ENCODE measurements at places on chromosomes 2 and 18. TPM values are rescaled to one million over a fixed set of nuclear protein-coding genes. Genes with fewer than 3 reads are reported as not detected.

Gene CSRNP3
- total RNA-seq, result 32.7 TPM

DNA sequence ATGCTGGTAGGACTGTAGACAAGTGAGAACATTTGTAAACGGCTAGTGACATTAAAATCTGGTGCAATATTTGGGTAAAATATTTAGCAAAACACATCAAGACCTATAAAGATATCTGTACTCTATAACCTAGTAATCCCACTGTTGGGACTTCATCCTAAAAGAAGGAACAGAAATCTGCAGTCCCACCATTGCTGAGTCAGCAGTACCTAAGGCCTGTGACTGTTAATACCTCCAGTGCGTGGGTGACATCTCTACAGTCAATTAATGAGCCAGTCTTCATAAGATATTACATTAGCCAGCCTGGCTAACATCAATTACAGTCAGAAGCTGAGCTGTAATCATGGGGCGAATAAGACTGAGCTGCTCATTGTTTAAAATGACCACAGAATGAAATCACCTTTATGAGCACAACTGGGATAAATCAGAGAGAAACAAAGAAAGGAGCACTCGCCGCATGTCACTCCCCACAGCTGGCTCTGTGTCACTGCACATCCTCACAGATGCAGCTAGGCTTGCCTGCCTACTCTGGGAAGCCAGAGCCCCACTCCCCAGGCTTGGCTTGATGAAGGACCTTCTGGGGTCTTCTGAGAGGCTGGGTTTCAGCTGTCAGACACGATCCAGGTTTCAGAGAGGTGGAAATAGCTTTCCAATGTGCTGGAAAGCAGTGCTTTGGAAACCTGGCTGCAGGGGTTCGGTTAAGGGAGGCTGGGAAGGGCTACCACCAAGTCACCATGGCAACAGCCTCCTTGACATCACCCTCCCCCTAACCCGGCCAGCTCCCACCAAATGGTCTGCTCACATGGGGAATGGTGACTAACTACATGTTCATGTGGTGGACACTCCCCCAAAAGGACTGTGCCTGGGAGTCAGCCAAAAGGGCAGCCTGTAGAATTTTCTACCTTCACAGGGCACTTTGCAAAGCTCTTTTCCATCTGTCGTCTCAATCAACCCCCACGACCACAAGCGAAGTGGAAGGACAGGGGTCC is 145.0 kb downstream of the ZBTB7C start:
- no peak overlapping the region for H3K27ac ChIP-seq
- no peak overlapping the region for H3K4me3 ChIP-seq
- no peaks in the 10 kb centered on the region for H3K27me3 ChIP-seq
- no peaks in the 10 kb centered on the region for H3K36me3 ChIP-seq
- H3K4me1 ChIP-seq, result peaks cover 15% of the 10 kb centered on the region

DNA sequence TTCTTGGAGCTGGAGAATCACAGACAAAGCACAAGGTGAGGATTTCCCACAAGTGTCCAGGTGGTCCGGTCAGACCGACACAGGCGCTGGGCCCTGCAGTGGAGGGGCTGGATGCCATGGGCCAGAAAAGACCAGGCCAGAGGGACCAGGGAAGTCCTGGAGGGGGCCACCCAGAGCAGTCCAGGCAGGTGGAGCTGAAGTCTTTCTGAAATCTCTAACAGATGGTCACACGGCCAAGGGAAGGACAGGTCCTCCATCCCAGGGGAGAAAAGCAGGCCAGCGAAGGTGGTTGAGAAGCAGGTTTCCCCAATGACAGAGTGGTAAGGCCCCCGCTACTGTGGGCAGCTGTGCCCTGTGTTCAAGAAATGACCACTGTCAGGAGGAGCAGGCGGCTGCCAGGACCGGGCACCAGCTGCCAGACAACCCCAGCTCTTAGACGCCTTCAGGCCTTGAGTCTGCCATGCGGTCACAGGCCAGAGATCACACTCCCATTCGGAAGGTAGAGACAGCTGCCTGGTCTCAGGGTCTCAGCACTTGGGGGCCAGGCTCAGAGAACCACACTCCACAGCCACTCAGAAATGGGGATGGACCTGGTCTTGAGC is 25.9 kb downstream of the HS1BP3 start:
- peak overlapping the region; percentile 15 for H3K27ac ChIP-seq
- no peaks in the 10 kb centered on the region for H3K27me3 ChIP-seq
- H3K4me1 ChIP-seq, result peaks cover 49% of the 10 kb centered on the region

Gene DCDC2C
- 1.3 TPM for total RNA-seq

- no peak overlapping the region for H3K27ac ChIP-seq
- no peaks in the 10 kb centered on the region for H3K27me3 ChIP-seq
- H3K36me3 ChIP-seq, result no peaks in the 10 kb centered on the region
- DNase-seq, result no peak
- peaks cover 3% of the 10 kb centered on the region for H3K4me1 ChIP-seq
Observed at GRCh38 chr2:233247116-233247515, 4.4 kb upstream of the ATG16L1 start.

DNA sequence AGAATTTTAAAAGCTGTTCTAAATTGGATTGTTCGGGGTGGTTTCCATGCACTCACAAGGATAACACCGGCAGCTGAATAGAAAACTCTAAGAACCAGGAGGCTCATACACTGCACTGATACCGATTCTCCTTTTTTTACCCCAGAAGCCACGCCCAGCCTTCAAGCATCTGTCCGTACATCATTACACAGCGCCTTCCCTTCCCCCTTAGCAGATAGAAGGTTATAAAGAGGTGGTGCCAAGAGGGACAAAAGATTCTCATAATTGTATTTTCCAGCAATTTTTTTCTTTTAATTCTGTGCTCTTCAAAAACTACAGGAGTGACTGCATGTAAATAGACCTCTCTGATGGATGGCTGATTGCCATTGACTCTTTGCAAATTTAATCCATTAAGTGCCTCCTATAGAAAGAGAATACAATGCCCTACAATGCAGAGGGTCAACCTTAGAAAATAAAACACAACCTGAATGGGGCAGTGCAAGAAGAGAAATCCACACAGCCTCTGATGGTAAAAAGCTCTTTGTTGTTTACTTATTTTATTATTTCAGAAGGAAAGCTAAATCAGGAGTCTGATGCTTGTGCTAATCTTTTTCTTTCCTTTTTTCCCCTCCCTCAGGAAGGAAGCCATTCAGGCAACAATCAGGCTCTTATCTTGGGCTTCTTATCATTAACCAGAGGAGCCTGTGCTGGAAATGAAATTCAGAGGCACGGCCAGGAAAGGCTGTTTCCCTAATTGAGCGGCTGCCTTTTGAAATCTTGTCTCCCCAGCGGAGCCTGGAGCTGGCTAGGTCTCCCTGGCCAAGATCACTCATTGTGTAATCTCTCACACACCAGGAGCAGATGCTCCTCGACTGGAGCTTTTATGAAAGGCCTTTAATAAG is 198.9 kb upstream of the NABP1 start:
- H3K36me3 ChIP-seq, result no peaks in the 10 kb centered on the region
- H3K27ac ChIP-seq, result no peak overlapping the region
- DNase-seq, result peak; percentile 22
- H3K4me3 ChIP-seq, result no peak overlapping the region

DNA sequence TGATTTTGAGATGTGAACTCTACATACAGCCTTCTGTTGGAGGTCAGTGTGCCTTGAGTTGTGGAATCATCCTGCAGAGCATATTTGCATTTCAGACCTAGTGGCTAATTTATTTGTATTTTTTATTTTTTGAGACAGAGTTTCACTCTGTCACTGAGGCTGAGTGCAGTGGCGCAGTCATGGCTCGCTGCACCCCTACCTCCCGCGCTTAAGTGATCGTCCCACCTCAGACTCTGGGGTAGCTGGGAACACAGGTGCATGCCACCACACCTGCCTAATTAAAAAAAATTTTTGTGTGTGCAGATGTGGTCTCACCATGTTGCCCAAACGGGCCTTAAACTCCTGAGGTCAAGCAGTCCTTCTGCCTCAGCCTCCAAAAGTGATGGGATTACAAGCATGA is 104.4 kb downstream of the ASXL3 start:
- H3K4me3 ChIP-seq, result no peak overlapping the region
- H3K36me3 ChIP-seq, result peaks cover 6% of the 10 kb centered on the region
- H3K27ac ChIP-seq, result no peak overlapping the region
- H3K4me1 ChIP-seq, result no peaks in the 10 kb centered on the region
- DNase-seq, result no peak
- H3K27me3 ChIP-seq, result no peaks in the 10 kb centered on the region

Gene DLGAP1
- total RNA-seq, result 16.5 TPM

DNA sequence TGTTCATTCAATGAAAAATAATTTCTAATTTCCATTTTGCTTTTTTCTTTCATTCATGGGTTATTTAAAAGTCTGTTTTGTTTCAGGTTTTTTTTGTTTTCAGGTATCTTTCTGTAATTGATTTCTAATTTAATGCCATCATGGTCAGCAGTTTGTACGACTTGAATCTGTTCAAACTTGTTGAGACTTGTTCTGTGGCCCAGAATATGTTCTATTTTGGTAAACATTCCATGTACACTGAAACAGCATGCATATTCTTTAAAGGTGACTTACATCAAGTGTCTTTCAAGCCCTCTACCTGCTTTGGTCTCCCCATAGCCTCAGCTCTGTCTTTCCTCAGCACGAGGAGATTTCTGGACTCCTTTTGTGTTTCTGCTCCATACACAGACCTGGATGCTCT is 49.1 kb downstream of the CYP1B1 start:
- H3K4me1 ChIP-seq, result peaks cover 2% of the 10 kb centered on the region
- no peak for DNase-seq
- no peak overlapping the region for H3K4me3 ChIP-seq
- no peak overlapping the region for H3K27ac ChIP-seq
- no peaks in the 10 kb centered on the region for H3K27me3 ChIP-seq
- no peaks in the 10 kb centered on the region for H3K36me3 ChIP-seq

- H3K27ac ChIP-seq, result no peak overlapping the region
- no peak for DNase-seq
Observed at GRCh38 chr18:25982961-25983360, 107.5 kb downstream of the SS18 start.

Gene MEP1B
- total RNA-seq, result 0.20 TPM

Gene CENPO
- total RNA-seq, result 15.1 TPM

GRCh38 chr2:230932556-230933511 is 7.8 kb upstream of the GPR55 start:
- H3K36me3 ChIP-seq, result no peaks in the 10 kb centered on the region
- H3K27ac ChIP-seq, result no peak overlapping the region
- no peak overlapping the region for H3K4me3 ChIP-seq
- no peaks in the 10 kb centered on the region for H3K27me3 ChIP-seq
- peaks cover 14% of the 10 kb centered on the region for H3K4me1 ChIP-seq

- H3K27me3 ChIP-seq, result no peaks in the 10 kb centered on the region
- no peak overlapping the region for H3K4me3 ChIP-seq
- no peaks in the 10 kb centered on the region for H3K4me1 ChIP-seq
- no peak overlapping the region for H3K27ac ChIP-seq
- no peak for DNase-seq
Observed at GRCh38 chr2:206462240-206462854, 19.0 kb downstream of the ADAM23 start.

Gene HOXD1
- 0.66 TPM for total RNA-seq

DNA sequence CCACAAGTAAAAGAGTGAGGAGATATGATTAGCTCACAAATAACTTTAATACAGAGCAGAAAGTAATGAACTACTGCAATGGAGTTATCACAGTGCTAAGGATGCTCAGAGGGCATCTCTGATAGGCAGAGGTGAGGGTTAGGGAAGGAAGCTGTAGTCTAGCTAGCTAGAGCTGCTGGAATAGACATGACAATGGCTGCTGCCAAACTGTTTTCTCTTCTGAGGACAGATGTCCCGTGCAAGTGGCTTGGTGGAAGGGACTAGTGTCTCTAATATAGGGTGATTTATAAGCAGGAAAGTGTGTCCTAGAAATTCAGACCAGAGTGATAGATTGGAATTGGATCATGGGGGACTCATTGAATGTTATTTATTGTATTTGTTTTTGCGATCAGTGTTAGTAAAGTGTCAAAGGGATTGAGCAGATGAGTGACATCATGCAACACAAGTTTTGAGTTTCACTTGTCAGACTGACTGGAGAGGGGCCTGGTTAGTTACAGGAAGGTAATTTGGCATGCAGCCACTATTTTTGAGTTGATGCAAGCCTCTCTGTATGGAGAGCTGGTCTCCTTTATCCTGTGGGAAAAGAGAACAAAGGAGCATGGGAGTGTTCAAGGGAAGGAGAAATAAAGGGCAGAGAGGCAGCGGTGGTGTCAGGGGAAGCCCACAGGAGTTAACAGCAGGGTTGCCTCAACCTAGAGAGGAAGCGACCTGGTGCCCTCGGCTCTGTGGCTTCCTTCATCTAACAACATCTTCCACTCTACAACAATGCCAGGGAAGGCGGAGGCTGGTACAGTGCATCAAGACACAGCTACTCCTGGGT is 1.9 kb downstream of the CTLA4 start:
- no peak for DNase-seq
- no peaks in the 10 kb centered on the region for H3K36me3 ChIP-seq
- no peak overlapping the region for H3K27ac ChIP-seq

- H3K4me3 ChIP-seq, result no peak overlapping the region
- no peaks in the 10 kb centered on the region for H3K4me1 ChIP-seq
- H3K27ac ChIP-seq, result no peak overlapping the region
Observed at GRCh38 chr18:40956213-40956612, 998.8 kb upstream of the PIK3C3 start.

Gene ZSWIM2
- 0.28 TPM for total RNA-seq

Gene REG3A
- not detected for total RNA-seq

DNA sequence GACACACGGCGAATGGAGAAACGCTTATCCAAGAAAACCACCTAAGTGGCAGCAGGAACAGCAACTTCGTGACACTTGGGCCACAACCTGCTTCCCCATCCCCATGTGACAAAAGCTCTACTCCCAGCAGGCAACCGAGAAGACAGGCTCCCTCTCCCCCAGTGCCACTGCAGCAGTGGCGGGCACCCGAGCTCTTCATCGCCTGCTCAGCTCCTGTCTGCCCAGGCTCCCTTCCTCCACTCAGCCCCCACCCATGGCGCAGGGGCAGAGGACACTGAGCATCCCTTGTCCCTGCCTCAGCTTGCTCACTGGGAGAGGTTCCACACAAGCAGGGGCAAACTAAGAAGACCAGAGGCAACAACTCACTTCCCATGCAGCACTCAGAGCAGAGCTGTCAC is 22.9 kb downstream of the SLC66A2 start:
- H3K4me3 ChIP-seq, result no peak overlapping the region
- peaks cover 35% of the 10 kb centered on the region for H3K36me3 ChIP-seq
- H3K27me3 ChIP-seq, result no peaks in the 10 kb centered on the region
- no peak for DNase-seq

GRCh38 chr2:155062250-155062921 is 363.9 kb downstream of the KCNJ3 start:
- no peaks in the 10 kb centered on the region for H3K36me3 ChIP-seq
- no peak overlapping the region for H3K4me3 ChIP-seq
- no peaks in the 10 kb centered on the region for H3K27me3 ChIP-seq
- DNase-seq, result no peak
- no peaks in the 10 kb centered on the region for H3K4me1 ChIP-seq

- H3K4me3 ChIP-seq, result no peak overlapping the region
- no peak overlapping the region for H3K27ac ChIP-seq
- no peaks in the 10 kb centered on the region for H3K4me1 ChIP-seq
- DNase-seq, result no peak
- H3K36me3 ChIP-seq, result no peaks in the 10 kb centered on the region
Observed at GRCh38 chr18:63057707-63058106, 261.9 kb downstream of the BCL2 start.

GRCh38 chr2:392926-393280 is 105.0 kb upstream of the ALKAL2 start:
- H3K4me1 ChIP-seq, result peaks cover 23% of the 10 kb centered on the region
- no peak overlapping the region for H3K27ac ChIP-seq
- H3K36me3 ChIP-seq, result no peaks in the 10 kb centered on the region
- H3K27me3 ChIP-seq, result no peaks in the 10 kb centered on the region
- no peak for DNase-seq
